A172 (cell line): ENCODE measurements at places on chromosomes 1 and 21.

GRCh38 chr1:6222636-6223035 lies 13.1 kb downstream of the ICMT start:
- peak; percentile 66 for DNase-seq

DNA sequence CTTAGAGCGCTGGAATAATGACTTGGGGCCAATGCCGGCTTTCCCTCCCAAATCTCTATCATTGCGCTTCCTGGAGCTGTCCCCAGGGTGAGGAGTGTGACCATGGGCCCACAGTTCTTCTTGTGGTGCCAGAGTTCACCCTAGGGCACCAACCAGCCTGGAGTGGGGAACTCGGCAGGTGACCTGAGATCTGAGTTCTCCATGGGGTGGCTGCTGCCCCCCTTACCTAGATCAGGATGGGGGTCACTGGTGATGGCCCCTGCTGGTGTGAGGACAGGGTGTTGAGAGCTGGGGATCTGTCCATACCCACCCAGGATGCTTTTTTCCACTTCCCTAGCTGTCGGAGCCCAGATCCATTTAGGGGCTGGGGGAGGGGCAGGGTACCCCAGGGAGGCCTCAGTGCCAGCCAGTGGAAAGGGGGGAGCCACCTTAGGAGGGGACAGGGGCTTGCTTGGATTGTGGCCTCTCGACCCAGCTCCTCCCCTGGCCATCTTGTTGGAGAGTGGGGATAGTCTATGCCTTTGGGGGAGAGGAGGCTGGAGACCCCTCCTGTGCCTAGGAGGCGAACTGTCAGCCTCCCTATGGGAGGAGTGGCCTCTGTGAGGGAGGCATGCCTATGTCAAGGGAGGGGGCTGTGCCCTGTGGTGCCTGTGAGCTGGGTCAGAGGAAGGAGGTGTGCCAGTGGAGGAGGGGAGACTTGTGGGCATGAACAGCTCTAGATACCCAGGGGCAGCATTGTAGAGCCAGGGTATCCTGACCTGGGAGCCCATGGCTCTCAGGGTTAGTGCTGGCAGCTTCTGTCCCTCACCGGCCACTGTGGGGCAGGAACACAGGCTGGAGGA lies 1.7 kb downstream of the FOXO6 start:
- no peak for DNase-seq

DNA sequence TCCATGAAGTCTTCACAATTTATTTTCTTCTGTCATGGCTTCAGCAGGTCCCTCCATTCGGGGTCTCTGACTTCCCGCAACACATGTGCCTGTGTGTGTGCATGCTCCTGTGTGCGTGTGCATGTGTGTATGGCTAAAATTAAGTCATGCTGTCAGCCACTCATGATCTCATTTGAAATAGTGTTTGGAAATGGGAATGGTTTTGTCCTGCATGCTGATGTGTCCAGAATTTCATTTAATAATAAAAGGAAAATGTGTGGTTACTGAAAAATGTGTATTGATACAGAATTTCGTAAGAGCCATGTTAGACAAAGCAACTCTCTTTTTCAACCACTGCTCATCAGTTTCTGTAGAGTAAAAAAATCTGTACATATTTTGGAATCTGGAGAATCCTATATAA lies 123.8 kb upstream of the PRDX6 start:
- no peak for DNase-seq

GRCh38 chr1:229846351-229846750 lies 220.3 kb downstream of the URB2 start:
- DNase-seq: no peak

- peak; percentile 86 for DNase-seq
Observed at GRCh38 chr1:224884361-224884801, 45.1 kb upstream of the DNAH14 start.

DNA sequence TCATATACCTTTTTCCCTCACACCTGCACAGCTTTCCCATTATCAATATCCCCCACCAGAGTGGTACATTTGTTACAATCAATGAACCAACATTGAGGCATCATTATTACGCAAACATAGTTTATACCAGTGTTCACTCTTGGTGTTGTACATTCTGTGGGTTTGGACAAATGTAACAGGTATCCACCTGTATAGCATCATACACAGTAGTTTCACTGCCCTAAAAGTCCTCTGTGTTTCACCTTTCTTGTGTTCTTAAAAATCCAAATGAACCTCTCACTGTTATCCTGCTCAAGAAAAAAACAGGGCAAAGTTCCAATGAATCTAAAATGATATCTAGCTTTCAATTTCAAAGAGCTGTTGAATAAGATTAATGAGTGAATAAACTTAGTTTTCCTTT lies 45.9 kb upstream of the NR5A2 start:
- DNase-seq: no peak

DNA sequence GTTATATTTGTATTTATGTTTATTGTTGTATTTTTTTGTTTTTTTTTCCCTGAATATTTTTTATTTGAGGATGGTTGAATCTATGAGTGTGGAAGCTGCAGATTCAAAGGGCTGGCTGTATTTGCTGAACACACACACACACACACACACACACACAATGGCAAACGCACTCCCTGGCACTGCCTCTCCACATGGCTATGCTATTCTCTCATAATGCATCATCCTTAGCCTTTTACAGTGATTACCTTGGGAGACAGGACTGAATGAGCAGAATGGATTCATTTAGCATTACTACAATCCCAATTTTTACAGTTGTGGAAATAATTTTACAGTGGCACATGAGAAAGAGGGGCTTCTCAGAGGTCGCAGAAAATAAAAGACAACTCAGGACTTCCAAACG lies 390.1 kb downstream of the PCP4 start:
- DNase-seq: no peak

DNA sequence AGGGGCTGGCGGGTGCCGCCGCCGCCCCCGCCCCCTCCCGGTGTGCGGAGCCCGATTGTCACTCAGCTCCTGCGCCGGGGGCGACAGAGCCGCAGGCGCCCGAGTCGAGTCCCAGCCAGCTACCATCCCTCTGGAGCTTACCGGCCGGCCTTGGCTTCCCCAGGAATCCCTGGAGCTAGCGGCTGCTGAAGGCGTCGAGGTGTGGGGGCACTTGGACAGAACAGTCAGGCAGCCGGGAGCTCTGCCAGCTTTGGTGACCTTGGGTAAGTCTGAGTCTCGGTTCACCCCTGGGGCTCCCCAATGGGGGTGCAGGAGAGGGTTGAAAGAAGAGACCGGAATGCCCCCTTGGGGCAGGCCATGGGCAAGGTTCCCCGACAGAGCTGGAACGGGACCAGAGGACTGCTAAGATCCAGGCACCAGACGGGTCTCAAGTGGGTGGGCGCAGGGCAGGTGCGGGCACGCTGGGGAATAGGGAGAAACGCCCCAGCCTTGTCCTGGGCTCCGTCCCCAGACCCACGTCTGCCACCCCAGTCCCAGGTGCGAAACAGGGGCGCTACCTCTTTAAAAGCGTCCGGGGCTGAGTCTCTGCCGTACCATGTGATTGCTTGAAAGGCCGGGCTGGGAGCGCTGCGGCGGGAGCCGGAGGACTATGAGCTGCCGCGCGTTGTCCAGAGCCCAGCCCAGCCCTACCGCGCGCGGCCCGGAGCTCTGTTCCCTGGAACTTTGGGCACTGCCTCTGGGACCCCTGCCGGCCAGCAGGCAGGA lies at the start of gene ADORA1:
Gene ADORA1 (plus strand): TSS at position 61 of the 765 bp plus-strand sequence. CDS start 1,116 bp downstream, outside the sequence.
- DNase-seq: peak; percentile 70

DNA sequence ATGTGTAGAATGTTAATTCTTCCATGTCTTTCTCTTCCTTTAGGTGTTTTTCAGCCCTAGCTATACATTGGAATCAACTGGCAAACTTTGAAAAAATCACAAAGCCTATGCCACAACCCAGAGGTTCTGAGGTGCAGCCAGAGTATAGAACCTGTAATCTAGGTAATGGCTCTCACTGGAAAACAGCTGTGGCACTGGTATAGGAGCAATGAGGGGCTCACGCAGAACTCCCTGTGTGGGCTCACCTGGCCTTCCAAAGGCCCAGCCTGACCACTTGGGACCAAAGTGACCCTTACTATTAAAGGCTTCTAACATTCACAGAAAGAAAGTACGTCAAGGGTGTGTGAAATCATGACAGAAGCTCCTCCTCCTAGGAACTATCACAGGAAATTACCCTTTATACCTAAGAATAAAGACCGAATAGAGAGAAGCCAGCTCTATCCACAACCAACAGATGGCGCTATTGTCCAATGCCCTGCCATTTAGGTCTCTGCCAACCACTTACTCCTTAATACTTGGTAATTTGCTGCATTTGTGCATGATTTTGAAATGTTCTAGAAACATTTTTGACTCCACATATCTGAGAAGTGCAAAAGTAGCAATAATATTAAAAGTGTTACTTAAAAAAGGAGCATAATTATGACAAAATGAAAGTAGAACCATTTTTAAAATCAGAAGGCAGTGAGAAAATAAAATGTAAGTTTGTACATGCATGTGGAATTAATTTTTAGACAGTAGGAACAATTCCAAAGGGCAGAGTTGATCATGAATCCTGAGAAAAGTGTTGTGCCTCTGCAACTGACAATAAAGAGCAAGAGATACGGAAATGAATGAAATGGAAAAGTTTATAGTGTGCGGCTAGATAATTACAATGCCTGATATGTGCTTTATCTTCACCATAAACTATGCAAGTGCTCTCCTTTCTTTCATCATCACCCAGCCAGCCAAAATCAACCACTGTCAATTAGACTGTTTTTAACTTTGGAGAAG lies 93.1 kb upstream of the HAO2 start:
- DNase-seq: peak; percentile 71

DNA sequence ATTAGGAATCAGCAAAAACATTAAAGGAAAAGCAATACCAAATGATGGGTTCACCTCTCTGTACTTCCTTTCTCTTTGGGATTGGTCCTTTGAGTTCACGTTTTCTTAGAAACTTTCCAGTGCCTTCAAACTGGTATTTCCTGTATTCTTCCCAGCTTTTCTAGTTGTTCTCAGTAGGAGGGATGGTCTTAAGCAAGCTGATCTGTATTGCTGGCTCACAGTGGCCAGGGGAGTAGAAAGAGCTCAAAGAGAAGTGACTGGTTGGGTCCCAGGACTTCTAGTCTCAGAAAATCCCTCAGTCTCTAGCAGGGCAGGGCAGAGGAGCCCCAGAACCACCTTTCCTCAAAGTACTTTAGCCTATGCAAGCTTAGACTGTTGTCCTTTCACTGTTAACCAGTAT lies 10.1 kb upstream of the USP24 start:
- no peak for DNase-seq

- DNase-seq: no peak
Observed at GRCh38 chr1:59137276-59137615, 159.6 kb upstream of the FGGY start.

DNA sequence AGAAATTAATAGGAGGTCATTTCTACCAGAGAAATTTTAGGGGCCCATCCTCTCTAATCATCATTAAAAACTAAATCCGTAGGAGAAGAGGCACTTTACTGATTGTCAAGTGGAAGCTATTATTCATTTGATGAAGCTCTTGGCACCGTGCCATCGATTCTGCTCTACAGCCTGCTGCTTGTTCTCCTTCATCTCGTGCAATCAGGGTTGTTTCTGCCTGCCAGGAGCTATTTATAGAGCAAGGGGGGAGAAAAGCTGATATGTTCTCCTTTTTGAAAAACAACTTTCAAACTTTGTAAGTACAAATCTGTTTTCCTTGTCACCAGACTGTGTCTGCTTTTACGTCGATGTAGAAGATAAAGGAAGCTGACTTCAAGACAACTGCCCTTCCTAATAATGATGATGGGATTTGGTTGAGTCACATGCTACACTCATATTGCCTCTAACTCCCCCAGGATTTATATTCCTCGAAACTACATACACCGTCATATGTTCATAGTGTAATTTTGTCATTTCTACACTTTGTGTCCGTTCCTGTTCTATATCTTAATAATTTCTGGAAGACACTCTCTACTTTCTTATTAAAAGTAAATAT lies 169.6 kb upstream of the LHX8 start:
- peak; percentile 2 for DNase-seq
